Hematopoietic multipotent progenitor cell treated with erythropoietin and hydrocortisone succinate and interleukin-3 and kit ligand, for 8 days (in vitro differentiated cells): ENCODE measurements at places on chromosomes 5 and 9.

- DNase-seq: peak; percentile 39
Measured at GRCh38 chr5:43729846-43730478, 127.0 kb downstream of the NNT start.

GRCh38 chr5:153860195-153860886, 178.4 kb downstream of the FAM114A2 start:
- no peak for DNase-seq

DNA sequence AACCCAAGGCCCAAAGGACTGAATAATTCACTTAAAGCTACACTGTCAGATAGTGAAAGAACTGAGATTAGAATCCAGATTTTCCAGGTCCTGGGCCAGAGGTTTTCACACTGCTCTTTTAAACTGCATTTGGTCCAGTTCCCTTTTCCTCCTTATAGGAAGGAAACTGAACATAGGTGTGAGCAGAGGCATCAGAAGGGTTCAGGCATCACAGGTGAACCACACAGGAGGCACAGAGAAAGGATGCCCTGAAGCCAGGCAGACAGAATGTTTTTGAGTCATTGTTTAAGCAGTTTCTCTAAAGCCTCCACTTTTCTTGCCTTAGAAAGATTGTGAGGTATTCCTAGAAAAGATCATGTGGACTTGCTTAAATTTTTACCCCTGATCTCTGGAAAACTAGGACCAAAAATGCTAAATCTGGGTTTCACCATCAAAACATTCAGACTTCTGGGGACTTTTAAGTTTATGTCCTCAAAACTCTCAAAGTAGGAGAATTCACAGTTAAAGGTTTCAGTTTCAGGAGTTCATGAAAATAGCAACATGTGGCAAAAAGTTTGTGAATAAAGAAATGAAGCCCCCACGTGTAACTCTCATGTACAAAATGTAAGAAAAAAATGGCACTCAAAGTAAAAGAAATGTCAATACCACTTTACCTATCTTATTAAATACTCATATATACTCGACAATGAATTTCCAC, 386.1 kb downstream of the NTRK2 start:
- no peak for DNase-seq

DNA sequence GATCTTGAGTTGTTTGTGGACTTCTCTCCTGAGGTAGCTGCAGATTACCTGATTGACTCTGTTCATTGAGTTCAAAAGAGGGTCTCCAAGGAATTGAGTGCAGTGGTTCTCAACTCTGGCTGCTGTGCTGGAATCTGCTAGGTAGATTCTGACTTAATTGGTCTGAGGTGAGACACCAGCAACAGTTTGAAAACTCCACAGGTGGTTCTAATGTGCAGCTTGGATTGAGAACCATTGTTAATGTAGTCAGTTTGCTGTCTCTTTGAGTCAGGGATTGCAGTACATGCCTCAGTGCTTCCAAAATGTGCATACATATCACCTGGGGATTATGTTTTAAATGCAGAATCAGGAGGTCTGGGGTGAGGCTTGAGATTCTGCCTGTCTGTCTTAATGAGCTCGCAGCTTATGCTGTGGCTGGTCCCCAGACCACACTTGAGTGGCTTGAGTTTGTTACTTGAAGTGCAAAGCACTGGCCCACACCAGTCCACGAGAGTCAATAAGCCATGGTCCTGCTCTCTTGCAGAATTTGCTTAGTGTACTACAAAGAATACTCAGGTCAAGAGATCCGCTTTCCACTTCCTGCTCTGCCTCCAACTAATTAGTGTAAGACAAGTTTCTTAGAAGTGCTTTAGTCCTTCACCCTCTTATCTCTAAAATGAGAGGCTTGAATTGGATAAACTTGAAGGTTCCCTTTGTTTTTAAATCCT, 82.3 kb downstream of the ATG10 start:
- DNase-seq: no peak

DNA sequence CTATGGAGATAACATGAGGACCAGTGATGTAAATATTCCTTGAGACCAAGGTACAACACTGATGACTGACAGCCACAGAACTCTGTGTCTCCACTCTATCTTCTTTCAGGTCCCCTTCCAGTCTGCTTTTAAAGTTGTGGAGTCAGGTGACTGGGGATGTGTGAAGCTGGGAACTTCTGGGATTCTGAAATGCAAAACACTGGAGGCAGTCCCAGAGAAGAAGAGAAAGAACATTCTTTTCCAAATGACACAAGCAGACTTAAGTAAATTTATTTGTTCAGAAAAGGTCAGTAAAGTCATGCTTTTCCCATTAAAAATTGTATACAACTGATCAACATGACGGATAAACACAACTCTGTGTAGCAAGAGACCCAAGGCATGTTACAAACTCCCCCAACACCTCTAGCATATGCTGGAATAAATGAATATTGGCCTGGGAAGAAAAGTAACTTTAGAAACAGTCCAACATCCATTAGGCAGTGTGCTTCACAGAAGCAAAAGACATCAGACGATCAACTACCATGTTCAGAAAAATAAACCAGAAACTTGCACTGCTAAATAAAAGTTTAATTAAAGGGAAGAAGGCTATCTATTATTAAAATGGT, 92.4 kb upstream of the IFNK start:
- DNase-seq: no peak

GRCh38 chr5:94640176-94640575, 21.7 kb downstream of the SLF1 start:
- no peak for DNase-seq

GRCh38 chr9:2159521-2160454, 144.6 kb downstream of the SMARCA2 start:
- DNase-seq: no peak

- no peak for DNase-seq
Measured at GRCh38 chr5:56729488-56729887, 85.9 kb upstream of the MAP3K1 start.

DNA sequence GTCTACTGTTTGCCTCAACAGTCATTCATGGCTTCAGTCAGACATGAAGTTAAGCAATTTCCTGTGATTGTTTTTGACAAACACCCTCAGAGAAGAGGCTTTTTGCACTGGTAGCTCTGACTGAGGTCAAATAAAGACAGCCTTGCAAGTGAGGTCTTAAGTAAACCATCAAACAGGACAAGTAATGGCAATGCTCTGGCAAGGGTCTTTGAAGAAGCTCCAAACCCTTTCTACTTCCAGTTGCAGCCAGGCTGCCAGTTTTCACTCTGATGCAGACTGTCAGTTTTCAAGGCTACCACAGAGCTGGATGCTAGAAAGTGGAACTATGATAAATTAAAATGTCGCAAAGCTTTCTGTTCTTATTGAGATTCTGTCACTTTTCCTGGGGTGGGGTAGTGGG, 421.5 kb upstream of the PTGER4 start:
- no peak for DNase-seq

DNA sequence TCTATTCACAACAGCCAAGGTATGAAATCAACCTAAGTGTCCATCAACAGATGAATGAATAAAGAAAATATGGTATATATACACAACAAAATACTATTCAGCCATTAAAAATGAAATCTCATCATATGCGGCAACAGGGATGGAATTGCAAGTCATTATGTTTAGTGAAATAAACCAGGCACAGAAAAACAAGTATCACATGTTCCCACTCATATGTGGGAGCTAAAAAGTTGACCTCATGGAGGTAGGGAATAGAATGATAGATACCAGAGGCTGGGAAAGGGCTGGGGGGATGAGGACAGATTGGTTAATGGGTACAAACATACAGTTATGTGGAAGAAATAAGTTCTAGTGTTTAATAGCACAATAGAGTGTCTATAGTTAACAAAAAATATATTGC, 149.7 kb downstream of the DEPDC1B start:
- DNase-seq: no peak

GRCh38 chr5:168106008-168106761, 185.3 kb upstream of the WWC1 start:
- DNase-seq: no peak

- no peak for DNase-seq
Measured at GRCh38 chr5:165360366-165360765, 1854.9 kb downstream of the MAT2B start.

DNA sequence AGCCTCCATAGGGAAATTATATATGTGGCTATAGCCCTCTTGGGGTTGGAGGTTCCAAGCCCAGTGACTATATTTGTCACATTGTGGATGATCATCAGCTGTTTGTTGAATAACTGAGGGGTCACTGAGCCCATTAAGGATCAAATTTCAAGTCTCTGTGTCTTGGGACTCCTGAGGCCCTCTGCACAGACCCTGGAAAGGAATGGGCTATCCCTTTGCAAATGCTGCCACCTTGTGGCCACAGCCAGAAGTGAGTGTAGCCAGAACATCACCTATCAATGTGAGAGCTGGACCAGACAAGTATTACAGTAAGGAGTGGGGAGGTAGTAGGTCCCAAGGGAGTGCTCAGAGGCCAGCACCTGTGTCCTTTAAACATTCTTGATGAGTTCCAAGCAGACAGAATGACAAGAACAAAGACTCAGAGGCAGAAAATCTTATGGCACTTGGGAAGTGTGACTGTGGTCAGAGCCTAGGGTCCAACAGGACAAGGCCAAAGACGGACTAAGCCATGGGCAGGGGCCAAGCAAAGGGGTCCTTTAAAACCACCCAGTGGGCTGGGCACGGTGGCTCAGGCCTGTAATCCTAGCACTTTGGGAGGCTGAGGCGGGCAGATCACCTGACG, 8.2 kb downstream of the RPP25L start:
- peak; percentile 82 for DNase-seq

GRCh38 chr9:137276473-137277328, 825 bp upstream of the TOR4A start:
- DNase-seq: peak; percentile 82

- DNase-seq: no peak
Measured at GRCh38 chr5:35035271-35035670, 12.5 kb downstream of the AGXT2 start.

- no peak for DNase-seq
Measured at GRCh38 chr5:172845154-172845553, 11.1 kb downstream of the ERGIC1 start.

GRCh38 chr5:93756372-93756771, 15.0 kb upstream of the POU5F2 start:
- DNase-seq: no peak

- no peak for DNase-seq
Measured at GRCh38 chr9:89153232-89154017, 25.2 kb downstream of the SHC3 start.

- no peak for DNase-seq
Measured at GRCh38 chr9:34518896-34519295, 3.9 kb downstream of the ENHO start.

- no peak for DNase-seq
Measured at GRCh38 chr5:172586125-172587060, 54.7 kb upstream of the NEURL1B start.

DNA sequence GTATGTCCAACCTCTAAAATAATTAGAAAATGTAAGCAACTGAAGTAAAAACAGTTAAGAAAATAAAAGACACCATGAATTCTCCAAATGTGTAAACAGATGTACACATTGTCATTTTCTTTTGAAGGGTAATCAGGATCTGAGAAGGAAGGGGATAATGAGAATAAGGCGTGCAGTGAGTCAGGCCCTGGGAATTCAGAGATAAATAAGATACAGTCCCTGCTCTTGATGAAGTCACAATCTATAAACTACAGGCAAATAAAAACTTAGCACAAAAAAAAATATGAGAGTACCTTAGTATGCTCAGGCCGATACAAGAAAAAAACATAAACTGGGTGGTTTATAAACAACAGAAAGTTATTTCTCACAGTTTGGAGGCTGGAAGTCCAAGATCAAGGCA, 315.3 kb downstream of the DNAH5 start:
- no peak for DNase-seq

DNA sequence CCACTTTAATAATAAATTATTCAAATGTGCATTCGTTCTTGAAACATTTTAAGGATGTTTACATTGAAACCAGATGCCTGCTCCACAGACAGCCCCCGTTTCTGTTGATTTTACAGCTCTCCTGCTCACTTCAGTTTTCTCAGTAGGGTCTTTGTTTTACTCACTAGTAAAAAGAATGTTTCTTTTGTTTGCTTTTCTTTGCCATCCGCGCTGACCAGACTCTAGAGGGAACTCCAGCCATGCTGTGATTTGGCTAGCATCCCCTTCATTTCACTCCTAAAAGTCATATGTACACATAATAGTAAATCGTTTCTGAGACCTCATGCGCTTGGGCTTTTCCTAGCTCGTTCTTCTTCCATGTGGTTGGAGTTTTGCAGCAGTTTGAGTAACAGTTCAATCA, 28.7 kb upstream of the PALM2AKAP2 start:
- DNase-seq: no peak

DNA sequence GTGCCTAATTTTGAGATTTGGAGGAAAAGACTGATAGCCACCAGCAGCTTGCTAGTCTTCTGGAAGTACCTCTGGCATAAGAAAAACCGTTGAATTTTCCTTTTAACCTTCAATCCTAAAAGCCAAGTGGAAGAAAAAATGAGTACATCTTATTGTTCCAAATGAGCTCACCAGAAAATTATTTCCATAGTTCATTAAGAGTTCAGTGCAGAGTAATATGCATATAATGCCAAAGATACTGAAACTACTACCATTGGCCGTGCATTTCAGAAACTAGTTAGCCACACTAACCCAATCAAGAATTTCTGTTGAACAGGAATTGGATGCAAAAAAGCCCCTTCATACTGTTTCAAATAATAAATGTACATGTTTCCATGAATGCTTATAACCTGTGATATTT, 607.9 kb downstream of the KCTD16 start:
- DNase-seq: no peak

DNA sequence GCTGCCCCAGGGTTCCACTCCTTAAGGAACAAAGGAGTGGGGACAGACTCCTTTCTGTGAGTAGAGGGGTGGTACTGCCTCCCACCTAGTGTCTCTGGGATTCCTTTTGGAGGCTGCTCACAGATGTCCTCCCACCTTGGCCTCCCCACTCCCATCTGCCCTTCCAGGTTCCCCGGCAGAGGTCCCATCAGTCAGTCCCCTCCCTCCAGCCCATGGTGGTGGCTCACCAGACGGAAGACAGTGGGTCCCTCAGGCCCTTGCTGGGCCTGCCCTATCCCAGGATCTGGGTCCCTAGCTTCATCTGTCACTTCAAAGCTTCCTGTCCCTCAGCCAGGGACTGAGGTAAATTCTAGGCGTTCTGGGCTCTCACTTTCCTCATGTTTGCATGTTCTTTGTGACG, 35.6 kb upstream of the NEK6 start:
- DNase-seq: no peak

GRCh38 chr9:106860721-106861639, 2.0 kb upstream of the ZNF462 start:
- DNase-seq: no peak

GRCh38 chr9:96217754-96218693, 84.0 kb downstream of the HSD17B3 start:
- peak; percentile 54 for DNase-seq

- no peak for DNase-seq
Measured at GRCh38 chr5:58974083-58974482, 391.2 kb downstream of the RAB3C start.

DNA sequence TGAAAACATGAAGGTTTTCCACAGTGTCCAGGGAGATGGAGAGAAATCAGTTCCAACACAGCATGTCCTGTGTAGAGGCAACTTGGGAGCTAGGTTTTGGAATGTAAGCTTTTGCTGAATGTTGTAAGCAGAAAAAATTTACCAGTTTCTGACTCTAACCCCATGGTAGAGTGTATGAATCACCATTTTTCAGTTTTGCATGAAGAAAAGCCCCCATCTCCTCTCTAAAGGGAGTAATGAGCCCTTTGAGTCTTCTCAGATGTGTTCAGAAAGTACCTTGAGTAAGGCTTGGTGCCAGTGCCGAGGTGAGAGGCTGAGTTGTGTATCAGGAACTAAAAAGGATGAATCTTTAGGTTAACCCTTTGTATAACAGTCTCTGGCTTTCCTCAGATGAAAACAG, 96.2 kb downstream of the ADRB2 start:
- no peak for DNase-seq

- DNase-seq: no peak
Measured at GRCh38 chr9:121708768-121709488, 57.5 kb downstream of the DAB2IP start.

- no peak for DNase-seq
Measured at GRCh38 chr5:135491552-135492318, 39.6 kb upstream of the TIFAB start.
